ENCODE measurements at places on chromosomes 2 and 18.

DNA sequence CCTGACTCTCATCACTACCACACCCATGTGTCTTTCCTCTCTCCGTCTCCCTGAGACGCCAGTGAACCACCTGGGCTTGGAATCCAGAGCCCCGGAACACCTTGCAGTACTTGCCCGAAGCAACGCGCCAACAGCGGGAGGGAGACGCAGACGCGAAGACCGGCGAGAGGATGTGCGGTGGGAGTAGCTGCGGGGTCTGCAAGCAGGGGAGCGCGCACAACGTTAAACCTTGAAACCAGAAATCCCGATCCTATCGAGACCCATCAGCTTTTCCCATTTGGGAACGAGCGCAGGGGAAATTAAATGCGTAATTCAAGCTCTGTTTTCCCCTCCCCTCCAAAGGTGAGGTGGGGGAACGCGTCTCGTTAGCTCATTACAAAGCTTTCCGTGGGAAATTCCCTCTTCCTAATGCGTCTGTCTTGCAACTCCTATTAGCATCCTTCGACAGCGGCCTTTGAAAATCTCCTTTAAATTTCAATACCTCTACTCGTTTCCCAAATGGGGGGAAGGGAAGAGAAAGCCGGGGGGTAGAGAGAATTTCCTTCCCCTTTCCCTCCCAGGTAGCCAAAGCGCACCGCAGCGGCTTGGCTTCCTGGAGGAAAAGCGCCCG is 421 bp upstream of the CNTNAP5 start:
- DNase-seq = no peak

- DNase-seq = no peak
Observed at GRCh38 chr2:66919286-66919685, 477.8 kb upstream of the ETAA1 start.

GRCh38 chr18:58051765-58052460 is 7.9 kb downstream of the NEDD4L start:
- no peak for DNase-seq

- no peak for DNase-seq
Observed at GRCh38 chr2:210250622-210251021, 25.4 kb upstream of the ACADL start.

- DNase-seq = no peak
Observed at GRCh38 chr2:189440644-189440946, 679 bp upstream of the WDR75 start.

GRCh38 chr2:45595721-45596435 is 15.2 kb downstream of the SRBD1 start:
- DNase-seq = no peak

All from activated gamma-delta T cell treated with anti-CD3 and anti-CD28 coated beads, Interleukin-2, amount 50 U/mL, for 16 hours (primary cell).